Activated B cell treated with CpG ODN at 0.5 μM for 24 hours (primary cell): ENCODE measurements at places on chromosomes 3 and 15. TPM values are rescaled to one million over a fixed set of nuclear protein-coding genes. Genes with fewer than 3 reads are reported as not detected.

- H3K27ac ChIP-seq: no peak overlapping the region
- peaks cover 2% of the 10 kb centered on the region for H3K27me3 ChIP-seq
- no peaks in the 10 kb centered on the region for H3K36me3 ChIP-seq
Observed at GRCh38 chr3:123296836-123297626, 95.3 kb downstream of the SEC22A start.

DNA sequence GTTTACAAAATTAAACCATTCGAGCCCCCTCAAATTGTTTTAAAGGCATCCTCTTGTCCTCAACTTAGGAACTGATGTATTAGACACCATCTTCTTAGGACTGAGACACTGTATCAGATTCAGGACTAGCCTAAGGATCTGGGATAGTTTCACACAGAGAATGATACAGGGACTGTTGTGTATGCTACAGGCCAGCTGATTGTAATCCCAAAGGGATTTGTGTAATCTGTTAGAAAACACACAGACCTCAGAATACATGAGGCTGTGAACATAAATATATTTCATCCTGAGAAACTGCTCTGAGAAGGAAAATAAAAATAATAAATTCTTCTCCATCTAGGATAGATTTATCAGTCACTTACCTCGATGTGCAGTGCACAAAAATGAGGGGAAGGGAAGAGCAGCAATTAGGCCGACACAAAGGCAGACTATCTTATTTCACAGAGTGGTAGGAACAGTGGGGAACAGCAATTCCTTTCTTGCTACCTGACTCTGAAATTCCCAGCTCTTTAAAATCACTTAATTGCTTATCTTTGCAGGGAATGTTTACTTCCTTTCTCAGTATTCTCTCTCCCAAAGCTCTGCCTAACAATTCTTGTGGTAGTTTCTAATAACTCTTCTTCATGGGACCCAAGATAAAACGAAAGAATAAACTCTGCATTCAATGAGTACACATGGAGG lies 322.5 kb downstream of the MAGI1 start:
- no peaks in the 10 kb centered on the region for H3K4me1 ChIP-seq
- H3K4me3 ChIP-seq: no peak overlapping the region
- no peaks in the 10 kb centered on the region for H3K27me3 ChIP-seq
- H3K36me3 ChIP-seq: no peaks in the 10 kb centered on the region
- no peak overlapping the region for H3K27ac ChIP-seq
- no peak for DNase-seq

DNA sequence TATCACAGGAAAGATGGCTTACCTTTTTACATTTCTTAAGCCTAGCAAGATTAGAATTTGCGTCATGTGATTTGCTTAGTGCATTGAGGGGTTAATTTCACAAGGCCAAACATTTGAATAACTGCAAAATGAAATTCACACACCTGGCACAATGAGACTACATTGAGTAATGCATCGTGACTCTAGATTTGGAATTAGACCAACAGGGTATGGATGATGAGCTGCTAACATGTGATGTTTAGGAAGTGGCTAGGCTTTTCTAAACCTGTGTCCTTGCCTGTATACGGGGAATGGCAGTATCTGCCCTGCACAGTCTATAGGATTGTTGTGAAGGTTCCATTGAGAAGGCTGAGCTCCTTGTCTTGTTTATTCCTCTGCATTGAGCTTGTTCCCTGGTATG lies 160.1 kb downstream of the MFSD1 start:
- no peak for DNase-seq
- no peaks in the 10 kb centered on the region for H3K36me3 ChIP-seq
- no peak overlapping the region for H3K27ac ChIP-seq

The HESX1 gene
- 0.24 TPM in 1 of 2 replicates, not detected in the other for total RNA-seq

The CLRN1 gene
- total RNA-seq: not detected in 2 replicates

- peaks cover 22% of the 10 kb centered on the region for H3K4me1 ChIP-seq
- H3K4me3 ChIP-seq: no peak overlapping the region
- DNase-seq: no peak
- no peak overlapping the region for H3K27ac ChIP-seq
- H3K27me3 ChIP-seq: peaks cover 53% of the 10 kb centered on the region
- no peaks in the 10 kb centered on the region for H3K36me3 ChIP-seq
Observed at GRCh38 chr3:61564395-61565059, 3.2 kb downstream of the PTPRG start.

DNA sequence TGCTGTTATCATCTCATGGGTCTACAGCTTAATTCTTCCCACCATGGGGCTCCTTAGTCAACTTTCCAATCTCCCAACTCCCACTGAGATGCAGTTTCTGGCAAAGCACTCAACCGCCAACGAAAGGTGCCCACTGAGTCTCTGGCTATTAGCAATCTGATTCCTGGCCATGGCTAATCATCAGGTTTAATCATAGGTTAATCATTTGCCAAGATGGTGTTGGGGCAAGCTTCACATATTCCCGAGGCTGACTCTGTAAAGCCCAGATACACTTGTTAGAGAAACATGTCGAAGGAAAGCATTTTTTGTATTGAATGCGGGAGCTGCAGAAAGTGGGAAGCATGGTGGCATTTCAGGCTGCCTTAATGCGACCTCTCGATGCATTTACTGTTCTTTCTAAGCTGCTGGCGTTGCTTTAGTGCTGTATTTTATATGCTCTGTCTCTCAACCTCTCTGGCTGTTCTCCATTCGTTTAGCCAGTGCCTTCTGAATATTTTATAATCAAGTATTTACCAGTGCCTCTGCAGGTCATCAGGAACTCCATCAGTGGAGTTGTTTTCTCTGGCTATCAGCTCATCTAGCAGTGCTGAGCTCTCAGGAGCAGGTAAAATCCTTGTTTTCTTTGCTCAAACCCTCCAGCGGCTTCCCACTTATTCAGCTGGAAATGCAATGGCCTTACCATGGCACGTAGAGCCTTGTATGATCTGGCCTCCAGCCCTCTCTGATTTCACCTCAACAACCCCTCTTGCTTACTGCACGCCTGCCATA lies 67.0 kb downstream of the EDEM1 start:
- no peak overlapping the region for H3K4me3 ChIP-seq
- H3K4me1 ChIP-seq: peaks cover 11% of the 10 kb centered on the region
- no peak overlapping the region for H3K27ac ChIP-seq

The CPNE9 gene
- 0.20 TPM in 1 of 2 replicates, not detected in the other for total RNA-seq

GRCh38 chr3:194447161-194447560 lies 39.6 kb downstream of the ATP13A3 start:
- no peaks in the 10 kb centered on the region for H3K27me3 ChIP-seq
- peaks cover 6% of the 10 kb centered on the region for H3K4me1 ChIP-seq
- no peak overlapping the region for H3K27ac ChIP-seq
- DNase-seq: no peak
- peaks cover 74% of the 10 kb centered on the region for H3K36me3 ChIP-seq

- peaks cover 26% of the 10 kb centered on the region for H3K27me3 ChIP-seq
- no peak overlapping the region for H3K27ac ChIP-seq
- DNase-seq: no peak
- no peaks in the 10 kb centered on the region for H3K36me3 ChIP-seq
- no peak overlapping the region for H3K4me3 ChIP-seq
Observed at GRCh38 chr3:185763347-185764005, 61.4 kb downstream of the IGF2BP2 start.

The SIAH2 gene
- 44.5 and 44.7 TPM in 2 replicates for total RNA-seq

The GOLGA6L6 gene
- not detected in 2 replicates for total RNA-seq

The NLGN1 gene
- not detected in 2 replicates for total RNA-seq

The TMC3 gene
- not detected in 2 replicates for total RNA-seq

- H3K4me1 ChIP-seq: peaks cover 19% of the 10 kb centered on the region
- H3K27me3 ChIP-seq: no peaks in the 10 kb centered on the region
- no peak for DNase-seq
Observed at GRCh38 chr15:68614286-68615035, 35.7 kb downstream of the CORO2B start.

DNA sequence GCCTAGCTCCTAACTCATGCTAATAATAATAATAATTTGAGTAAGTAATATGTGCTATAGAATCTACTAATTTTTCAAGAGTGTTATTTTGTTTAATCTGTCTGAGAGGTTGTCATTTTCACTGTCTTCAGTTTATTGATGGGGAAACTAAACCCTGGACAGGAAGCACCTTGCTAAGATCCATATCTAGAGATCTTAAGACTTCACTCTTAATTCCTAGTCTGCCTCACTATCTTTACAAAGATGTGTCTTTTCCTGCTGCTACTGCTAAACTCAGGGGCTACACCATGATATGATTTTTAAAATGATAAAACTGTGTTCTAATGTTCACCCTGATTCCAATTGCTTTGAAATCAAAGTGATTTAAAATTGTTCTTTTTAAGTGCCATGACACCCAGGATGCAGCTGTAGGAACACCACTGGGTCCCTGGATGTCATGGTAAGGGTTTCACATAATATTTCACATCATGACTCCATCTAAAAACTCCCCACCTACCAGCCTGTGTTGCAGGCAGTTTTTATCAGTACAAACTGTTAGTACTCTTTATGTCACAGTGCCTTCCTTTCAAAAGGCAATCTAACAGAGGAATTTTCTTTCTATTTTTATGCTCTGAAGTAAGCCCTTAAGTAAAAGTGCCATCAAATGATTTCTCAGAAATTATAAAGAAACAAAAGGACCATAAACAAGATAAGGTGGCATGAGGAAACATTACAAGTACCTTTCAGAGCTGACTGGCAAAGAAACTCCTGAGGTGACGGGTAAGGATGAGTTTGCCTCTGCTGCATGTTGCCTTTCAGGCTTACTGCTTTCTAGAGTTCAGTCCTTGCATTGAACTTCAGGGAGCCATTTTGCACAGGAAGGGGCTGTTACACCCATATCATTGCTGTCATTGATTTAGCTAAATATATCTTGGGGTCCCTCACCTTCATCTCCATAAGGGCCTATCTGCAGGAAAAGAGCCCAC lies 160.1 kb upstream of the SATB1 start:
- no peak overlapping the region for H3K4me3 ChIP-seq
- H3K27ac ChIP-seq: no peak overlapping the region
- no peaks in the 10 kb centered on the region for H3K36me3 ChIP-seq
- no peaks in the 10 kb centered on the region for H3K4me1 ChIP-seq
- DNase-seq: no peak

DNA sequence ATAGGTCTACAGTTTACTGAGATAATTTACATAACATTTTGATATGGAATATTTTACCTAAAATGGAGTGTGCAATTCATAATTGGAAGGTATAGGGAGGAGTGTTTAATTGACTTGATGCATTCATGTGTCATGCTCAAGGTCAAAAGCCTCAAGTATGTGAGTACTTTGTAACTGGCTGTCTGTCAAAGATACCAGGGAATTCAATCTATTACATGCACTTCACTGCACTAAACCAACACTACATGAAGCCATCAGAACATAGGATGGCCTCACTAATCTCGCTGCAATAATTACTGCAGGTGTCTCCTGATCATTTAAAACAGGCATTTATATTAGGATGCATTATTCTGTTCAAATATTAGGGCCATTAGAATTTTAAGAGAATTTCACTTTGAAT lies 367.2 kb downstream of the CNTN4 start:
- no peak overlapping the region for H3K27ac ChIP-seq
- no peak overlapping the region for H3K4me3 ChIP-seq
- no peaks in the 10 kb centered on the region for H3K36me3 ChIP-seq
- no peaks in the 10 kb centered on the region for H3K4me1 ChIP-seq

The LRRIQ4 gene
- total RNA-seq: 0.29 and 0.40 TPM in 2 replicates

DNA sequence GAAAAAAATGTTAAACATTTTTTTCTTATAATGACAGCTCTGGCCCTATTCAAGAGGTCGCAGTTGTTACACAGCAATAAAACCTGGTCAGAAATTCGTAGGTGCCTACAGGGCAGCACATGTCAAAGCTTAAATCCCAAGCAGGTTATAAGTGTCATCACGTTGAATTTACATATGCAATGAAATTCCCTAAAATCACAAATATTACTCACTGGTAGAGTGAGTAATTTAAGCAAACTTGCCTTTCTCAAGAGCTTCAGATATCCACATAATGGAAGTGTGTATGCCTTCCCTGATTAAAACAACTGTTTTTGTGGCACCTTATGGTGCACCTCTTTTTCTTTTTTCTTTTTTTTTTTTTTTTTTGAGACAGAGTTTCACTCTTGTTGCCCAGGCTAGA lies 90.7 kb upstream of the FNDC3B start:
- H3K27me3 ChIP-seq: peaks cover 3% of the 10 kb centered on the region
- H3K27ac ChIP-seq: no peak overlapping the region
- no peak for DNase-seq
- H3K36me3 ChIP-seq: no peaks in the 10 kb centered on the region
- H3K4me3 ChIP-seq: no peak overlapping the region

The GOLGA8R gene
- total RNA-seq: 1.3 and 2.3 TPM in 2 replicates

DNA sequence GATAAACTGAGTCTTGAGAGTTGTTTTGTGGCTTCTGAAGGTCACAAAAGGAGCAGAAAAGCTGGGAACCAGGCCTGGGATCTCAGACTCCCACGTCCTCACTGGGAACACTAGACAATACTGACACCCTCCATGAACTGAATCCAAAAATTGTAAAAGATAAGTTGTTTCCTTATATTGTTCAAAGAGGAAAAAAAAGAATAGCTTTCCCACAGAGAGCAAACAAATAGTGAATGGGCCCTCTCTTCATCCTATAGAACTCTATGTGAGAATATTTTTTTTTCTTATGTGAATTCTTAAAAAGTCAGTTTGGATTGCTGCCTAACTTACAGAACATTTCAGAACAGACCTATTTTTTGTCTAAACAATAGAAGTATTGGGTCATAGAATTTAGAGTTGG lies 203.5 kb downstream of the MECOM start:
- no peak overlapping the region for H3K27ac ChIP-seq
- H3K4me3 ChIP-seq: no peak overlapping the region
- H3K27me3 ChIP-seq: no peaks in the 10 kb centered on the region
- no peaks in the 10 kb centered on the region for H3K36me3 ChIP-seq
- DNase-seq: no peak
- H3K4me1 ChIP-seq: no peaks in the 10 kb centered on the region

The DAZL gene
- not detected in 2 replicates for total RNA-seq

The VIPR1 gene
- total RNA-seq: 3.2 and 3.6 TPM in 2 replicates

GRCh38 chr15:80060356-80061006 lies 1.0 kb downstream of the ZFAND6 start:
- H3K27ac ChIP-seq: peak overlapping the region; percentile 92
- peaks cover 8% of the 10 kb centered on the region for H3K36me3 ChIP-seq
- no peaks in the 10 kb centered on the region for H3K27me3 ChIP-seq
- peaks cover 61% of the 10 kb centered on the region for H3K4me1 ChIP-seq
- peak overlapping the region; percentile 88 for H3K4me3 ChIP-seq
- no peak for DNase-seq

DNA sequence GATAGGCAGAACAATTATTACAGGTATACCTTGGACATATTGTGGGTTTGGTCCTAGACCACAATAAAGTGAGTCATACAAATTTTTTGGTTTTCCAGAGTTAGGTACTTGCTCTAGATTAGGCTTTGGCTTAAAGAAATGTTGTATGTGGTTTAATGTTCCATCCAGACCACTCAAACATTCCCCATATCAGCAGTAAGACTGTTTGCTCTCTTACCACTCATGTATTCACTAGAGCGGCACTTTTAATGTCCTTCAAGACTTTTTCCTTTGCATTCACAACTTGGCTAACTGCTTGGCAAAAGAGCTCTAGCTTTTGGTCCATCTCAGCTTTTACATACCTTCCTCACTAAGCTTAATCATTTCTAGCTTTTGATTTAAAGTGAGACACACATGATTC lies 250.5 kb upstream of the SETMAR start:
- no peaks in the 10 kb centered on the region for H3K36me3 ChIP-seq
- H3K4me1 ChIP-seq: no peaks in the 10 kb centered on the region
- no peaks in the 10 kb centered on the region for H3K27me3 ChIP-seq
- no peak for DNase-seq
- H3K4me3 ChIP-seq: no peak overlapping the region
